ENCODE measurements at places on chromosomes 16 and 17.

DNA sequence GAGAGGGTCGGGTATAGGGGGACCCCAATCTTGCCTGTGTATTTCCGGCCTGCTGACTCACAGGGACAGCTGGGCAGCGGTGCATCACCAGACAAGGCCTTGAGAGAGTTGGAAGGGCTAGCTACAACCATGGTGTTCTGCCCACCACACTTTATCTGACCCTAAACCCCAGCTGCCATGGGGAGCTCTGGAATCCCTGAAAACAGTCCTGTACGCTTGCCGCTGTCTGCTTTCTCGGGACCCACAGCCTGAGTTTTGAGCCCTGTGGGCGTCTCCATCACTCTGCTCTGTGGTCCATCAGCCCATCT lies 100.4 kb upstream of the GSE1 start:
- DNase-seq, result no peak

DNA sequence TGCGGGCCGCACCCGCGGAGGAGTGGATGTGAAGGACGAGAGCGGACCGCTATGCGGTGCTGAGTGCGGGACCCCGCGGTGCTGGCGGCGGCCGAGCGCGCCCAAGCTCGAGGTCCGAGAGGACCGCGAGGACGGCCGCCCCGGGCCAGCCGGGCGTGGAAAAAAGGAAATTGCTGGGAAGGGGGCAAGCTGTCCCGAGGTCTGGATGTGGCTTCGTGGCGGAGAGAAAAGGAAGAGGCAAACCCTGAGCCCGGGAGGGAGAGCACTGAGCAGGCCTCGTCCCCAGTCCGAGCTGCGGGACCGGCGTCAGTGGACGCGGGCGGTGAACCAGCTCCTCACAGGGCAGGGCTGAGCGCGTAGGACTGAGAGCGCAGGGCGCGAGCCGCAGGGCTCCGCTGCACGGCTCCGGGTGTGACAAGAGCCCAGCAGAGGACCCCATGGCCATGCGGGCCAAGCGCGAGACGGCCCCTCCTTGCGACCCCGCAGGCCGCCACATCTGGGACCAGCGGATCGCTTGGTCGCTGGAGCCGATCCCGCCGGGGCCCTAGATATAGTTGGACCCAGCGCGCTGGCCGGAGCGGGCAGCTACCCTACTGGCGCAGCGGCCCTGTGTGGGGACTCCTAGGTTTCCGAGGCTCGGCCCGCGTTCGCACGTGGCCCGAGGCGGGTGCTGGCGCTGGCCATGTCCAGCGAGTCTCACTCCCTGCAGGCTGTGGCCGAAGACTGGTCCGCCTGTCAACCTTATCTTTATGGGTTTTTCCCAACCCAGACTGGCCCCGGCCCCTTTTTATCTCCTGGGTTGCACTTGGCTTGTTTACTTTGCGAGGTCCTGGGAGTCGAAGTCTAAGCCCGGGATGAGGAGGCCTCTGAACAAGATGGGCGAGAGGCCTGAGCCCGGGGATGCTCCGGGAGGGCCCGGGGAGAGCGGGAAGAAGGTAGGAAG lies 2.4 kb downstream of the TBX4 start:
- no peak for DNase-seq

DNA sequence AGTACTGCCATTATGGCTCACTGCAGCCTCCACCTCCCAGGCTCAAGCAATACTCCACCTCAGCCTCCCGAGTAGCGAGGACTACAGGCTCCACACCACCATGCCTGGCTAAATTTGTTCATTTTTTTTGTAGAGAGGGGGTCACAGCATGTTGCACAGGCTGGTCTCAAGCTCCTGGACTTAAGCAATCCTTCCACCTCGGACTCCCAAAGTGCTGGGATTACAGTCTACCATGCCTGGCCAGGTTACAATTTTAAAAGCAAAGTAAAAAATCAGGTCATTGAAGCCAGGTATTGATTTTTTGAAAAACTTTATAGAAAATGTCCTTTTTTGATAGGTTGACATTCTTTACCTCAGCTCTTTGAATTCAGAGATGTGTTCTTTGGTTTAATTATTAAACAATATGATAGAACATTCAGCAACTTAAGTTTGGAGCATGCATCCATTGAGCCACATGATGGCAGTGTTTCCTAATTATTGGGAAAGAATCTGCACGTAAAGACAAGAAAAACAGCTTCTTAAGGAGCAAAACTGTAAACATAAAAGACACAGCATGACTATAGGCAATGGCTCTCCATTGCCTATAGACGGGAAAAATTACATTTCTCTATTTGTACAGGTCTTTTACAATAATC lies 1.7 kb upstream of the SLC16A11 start:
- peak; percentile 84 for DNase-seq

- DNase-seq, result no peak
Measured at GRCh38 chr17:79778504-79779083, 646 bp downstream of the CBX2 start.

DNA sequence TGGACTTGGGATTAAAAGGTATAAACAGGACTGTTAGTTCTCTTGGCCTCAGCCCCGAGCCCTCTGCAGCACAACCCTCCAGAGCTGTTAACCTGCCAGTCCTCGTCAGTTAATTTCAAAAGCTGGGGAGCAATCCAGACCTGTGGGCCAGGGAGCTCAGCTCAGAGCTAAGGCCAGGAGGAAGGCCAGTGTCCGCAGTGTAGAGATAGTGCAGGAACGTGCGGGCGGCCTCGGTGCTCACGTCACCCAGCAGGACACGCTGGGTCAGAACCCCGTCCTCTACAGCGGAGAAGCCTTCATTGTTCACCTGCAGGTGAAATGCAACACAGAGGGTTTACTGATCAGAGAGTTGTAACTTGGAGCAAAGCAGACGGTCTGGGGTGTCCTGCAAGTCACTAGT lies 15.4 kb upstream of the NLRC3 start:
- DNase-seq, result no peak

DNA sequence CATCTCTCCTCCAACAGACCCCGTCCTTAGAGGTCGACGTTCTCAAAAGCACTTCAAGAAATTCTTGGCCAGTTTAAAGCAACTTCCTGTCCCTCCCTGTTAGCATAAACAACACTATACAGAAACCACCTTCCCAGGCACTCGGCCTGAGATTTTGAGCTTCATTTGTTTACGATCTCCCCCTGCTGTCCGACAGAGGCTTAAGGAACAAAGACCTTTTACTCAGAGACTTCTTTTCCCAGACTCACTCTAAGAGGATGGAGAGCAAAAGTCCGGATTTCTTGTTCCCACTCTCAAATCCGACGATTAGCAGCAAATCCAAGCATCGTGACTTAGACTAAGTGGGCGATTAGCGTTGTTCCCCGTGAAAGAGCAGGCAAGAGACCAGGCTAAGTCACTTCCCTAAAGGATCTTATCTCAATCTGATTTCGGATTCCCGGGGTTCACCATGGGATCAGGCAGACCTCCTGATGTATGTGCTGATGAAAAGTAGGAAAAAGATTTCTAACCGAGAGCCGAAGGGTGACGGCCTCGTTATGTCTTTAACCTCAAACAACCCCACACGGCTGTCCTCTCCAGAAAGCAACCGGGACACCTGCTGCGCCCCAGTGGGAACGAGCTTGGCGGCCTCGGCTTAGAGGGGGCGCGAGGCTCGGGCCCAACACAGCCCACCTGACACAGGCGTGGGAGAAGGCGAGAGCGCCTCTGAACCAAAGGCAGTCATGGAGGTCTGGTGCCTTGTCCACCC lies 598 bp downstream of the INPP5K start:
- DNase-seq, result peak; percentile 83

DNA sequence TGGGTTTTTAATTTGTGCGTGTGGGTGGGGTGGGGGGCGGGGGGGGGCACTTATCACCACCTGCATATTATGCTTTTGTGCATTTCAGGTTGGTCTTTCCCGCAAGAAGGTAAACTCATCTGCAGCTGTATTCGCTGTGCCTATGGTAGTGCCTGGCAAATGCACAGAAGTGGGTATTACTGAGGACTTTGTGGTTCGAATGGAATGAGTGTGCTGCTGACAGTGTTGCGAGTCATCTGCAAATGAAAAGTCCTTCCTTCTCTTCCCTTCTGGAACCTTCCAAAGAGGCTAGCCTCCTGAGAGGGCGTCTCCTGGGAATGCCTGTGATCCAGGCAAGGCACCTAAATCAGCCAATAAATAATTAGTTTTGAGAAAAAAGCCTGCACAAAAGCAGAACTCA lies 532.9 kb downstream of the MAF start:
- peak; percentile 80 for DNase-seq

- DNase-seq, result no peak
Measured at GRCh38 chr17:75128694-75129505, 2.6 kb downstream of the NT5C start.

DNA sequence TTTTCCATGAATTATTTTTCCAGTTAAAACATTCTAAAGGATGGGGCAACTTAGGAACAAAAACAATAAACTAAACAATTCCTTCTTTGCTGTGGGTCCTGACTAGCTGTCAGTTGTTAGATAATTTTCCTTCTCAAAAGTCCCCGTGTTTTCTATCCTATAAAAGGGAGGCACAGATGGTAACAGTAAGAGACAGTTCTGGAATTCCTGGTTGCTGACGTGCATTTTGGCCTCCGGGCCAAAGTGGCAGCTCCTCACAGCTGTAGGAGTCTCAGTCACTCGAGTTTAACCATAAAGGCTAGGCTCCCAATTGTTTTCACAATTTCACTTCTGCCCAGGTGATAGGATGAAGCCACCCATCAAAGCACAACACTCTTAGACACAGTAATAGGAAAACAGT lies 77.0 kb upstream of the ZNF423 start:
- no peak for DNase-seq

- DNase-seq, result no peak
Measured at GRCh38 chr17:81404558-81405165, 9.4 kb downstream of the BAHCC1 start.

DNA sequence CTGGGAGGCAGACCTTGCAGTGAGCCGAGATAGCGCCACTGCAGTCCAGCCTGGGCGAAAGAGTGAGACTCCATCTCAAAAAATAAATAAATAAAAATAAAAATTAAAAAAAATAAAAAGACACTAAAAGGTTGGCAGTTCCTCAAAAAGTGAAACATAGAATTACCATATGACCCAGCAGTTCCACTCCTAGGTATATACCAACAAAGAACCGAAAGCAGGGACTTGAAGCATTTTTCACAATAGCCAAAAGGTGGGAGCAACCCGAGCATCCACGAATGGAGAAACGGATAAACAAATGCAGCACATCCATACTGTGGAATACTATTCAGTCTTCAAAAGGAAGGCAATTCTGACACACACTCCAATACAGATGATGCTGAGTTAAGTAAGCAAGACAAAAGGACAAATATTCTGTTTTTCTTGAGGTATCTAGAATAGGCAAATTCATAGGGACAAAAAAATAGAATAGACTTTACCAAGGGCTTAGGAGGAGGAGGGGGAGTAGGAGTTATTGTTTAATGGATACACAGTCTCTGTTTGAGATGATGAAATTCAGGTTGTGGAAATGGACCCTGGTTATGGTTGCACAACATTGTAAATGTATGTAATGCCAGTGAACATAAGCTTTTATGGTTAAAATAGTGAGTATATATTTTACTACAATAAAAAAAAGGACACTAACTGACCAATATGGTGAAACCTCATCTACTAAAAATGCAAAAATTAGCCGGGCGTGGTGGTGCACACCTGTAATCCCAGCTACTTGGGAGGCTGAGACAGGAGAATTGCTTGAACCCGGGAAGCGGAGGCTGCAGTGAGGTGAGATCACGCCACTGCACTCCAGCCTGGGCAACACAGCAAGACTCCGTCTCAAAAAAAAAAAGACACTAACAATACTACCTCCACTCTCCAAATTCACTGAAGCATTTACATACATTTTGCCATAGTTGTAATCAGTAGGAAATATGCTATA lies 27.0 kb upstream of the SLC35B1 start:
- no peak for DNase-seq

GRCh38 chr16:4556112-4556511 lies at the start of gene C16orf96:
Gene C16orf96 (plus strand): TSS chr16:4556340. CDS start chr16:4556490, 150 bp downstream.
- DNase-seq, result no peak

- DNase-seq, result no peak
Measured at GRCh38 chr17:73387746-73388577, 76.2 kb upstream of the CDC42EP4 start.

DNA sequence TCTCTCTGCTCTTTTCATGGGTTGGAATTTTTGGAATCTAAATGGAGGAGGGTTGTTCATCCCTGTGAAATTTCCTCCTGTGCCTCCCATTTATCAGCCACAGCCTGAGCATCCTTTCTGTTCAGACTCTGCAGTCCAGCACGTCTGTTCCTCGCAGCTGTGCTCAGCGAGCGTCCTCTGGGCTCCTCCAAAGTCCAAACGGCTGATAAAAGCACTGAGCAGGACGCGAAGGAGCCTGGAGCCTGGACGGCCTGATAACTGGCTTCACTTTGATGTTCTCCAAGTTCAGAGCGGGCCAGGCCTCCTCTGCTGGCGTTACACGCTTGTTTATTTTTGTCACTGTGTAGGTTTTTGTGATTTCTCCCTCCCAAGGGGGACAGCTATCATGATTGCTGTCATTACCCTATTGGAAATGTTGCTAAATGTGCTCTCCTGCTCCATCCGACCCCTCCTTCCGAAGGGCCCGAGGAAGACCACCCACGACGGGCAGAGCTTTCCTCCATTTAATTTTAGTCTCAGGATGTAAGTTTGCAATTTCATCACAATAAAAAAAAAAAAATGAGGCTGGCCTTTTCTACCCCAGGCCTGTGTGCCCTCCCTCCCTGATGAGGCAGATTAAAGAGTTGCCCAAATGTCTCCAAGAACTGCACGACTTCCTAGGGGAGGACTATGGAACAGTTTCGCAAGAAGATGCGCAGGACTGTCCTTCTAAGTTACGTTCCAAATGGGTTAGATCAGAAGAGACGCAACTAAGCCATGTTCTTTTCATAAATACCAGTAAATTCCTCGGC lies 290.5 kb upstream of the FOXF1 start:
- DNase-seq, result no peak

DNA sequence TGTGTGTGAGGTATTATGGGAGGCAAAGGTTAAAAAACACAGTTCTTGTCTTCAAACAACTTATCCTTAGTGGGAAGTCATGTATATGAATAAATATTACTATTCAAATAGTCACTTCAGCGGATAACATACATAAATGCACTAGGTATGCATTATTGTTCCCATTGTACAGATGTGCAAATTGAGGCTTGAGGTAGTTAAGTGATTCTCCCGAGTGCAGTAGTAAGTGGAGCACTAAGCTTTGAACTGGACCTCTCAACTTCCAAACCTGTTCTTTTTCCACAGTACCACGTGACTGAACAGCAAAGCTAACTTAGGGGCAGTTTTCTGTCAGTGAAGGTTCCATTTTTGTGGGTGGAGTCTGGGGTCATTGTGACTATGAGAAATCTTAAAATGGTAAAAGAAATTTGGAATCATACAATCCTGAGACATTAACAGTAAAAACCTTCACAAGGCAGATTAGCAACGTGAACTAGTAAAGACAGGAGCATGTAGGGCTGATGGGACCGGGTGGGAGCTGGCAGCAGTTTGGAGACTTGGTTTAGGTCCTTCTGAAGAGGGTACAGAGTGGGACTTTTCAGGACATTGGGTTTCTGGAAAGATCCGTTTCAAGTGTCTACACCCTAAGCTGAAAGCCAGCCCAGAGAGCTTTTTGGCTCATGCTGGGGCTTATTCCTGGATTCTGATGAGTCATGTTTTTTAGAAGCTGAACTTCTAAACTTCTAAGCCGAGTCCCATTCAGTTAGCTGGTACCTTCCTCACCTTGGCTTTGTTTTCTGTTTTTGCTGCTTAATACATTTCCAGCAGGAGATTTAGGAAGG lies 204.9 kb downstream of the PRKCA start:
- DNase-seq, result peak; percentile 77

GRCh38 chr17:32445497-32445896 lies 1.2 kb downstream of the PSMD11 start:
- no peak for DNase-seq

GRCh38 chr17:73773702-73774101 lies 129.5 kb upstream of the SDK2 start:
- no peak for DNase-seq

- peak; percentile 65 for DNase-seq
Measured at GRCh38 chr17:32142857-32143526, 690 bp downstream of the RHOT1 start.

All from bronchial epithelial cell (primary cell).